ENCODE measurements at places on chromosomes 1 and 21. TPM values are rescaled to one million over a fixed set of nuclear protein-coding genes. Genes with fewer than 3 reads are reported as not detected.

GRCh38 chr1:175892686-175893085, 149.3 kb upstream of the TNR start:
- no peak overlapping the region for H3K4me3 ChIP-seq
- no peaks in the 10 kb centered on the region for H3K27me3 ChIP-seq
- no peak overlapping the region for H3K27ac ChIP-seq
- no peak for DNase-seq
- no peaks in the 10 kb centered on the region for H3K36me3 ChIP-seq

DNA sequence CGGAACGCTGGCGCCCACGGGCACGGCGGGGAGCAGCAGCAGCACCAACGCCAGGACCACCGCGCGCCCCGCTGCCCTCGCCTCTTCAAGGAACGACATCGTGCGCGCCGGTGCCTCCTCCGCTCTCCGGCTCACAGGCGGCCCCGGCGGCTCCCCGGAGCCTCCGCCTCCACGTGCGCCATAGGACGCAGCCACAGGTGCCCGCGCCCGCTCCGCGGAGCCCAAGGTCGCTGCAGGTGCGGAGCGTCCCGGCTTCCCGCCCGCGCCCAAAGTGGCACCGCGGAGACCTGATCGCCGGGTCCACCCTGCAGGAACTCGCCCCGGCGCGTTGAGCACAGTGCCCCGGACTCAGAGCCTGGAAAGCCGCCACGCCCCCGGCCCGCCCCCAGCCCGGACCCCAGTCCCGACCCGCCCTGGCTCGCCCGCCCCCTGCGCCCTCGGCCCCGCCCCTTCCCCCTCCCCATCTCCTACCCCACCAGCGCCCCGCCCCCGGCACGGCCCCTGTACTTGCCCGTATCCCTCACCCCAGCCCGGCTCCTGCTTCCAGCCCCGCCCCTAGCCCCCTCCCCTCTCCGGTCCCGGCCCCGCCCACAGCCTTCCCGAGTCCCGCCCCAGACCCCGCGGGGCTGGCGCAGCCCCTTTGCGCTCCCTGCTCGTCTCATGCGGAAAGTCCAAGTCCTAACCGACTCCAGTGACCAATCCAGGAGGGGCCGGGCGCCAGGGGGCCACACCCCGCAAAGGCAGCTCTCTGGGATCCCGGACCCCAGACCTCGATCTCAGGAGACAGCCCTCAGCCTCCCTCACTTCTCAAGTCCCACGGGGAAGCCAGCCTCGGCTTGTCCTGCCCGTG, at the start of gene MEGF6:
MEGF6 (minus strand) TSS at position 339 of the 850 bp plus-strand sequence; CDS start at position 99, 240 bp downstream.
- peak; percentile 59 for DNase-seq
- H3K27ac ChIP-seq, result no peak within 1 kb of the TSS
- peak within 1 kb of the TSS; percentile 32 for H3K4me3 ChIP-seq
- H3K27me3 ChIP-seq, result peaks cover 6% of the 10 kb centered on the region
- H3K4me1 ChIP-seq, result peaks cover 23% of the 10 kb centered on the region

GRCh38 chr1:194466706-194467105, 1280.3 kb upstream of the B3GALT2 start:
- H3K4me1 ChIP-seq, result no peaks in the 10 kb centered on the region
- no peak overlapping the region for H3K4me3 ChIP-seq
- no peaks in the 10 kb centered on the region for H3K36me3 ChIP-seq
- DNase-seq, result no peak

DNA sequence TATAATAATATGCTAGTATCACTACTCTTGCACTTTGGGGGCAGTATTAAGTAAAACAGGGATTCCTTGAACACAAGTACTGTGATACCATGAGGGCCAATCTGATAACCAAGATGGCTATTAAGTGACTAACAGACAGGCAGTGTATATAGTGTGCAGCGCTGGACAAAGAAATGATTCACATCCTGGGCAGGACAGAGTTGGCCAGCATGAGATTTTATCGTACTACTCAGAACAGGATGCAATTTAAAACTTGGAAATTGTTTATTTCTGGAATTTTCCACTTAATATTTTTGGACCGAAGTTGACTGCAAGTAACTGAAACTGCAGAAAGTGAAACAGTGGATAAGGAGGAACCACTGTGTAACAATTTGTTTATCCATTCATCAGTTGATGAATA, 74.6 kb downstream of the DNTTIP2 start:
- no peaks in the 10 kb centered on the region for H3K27me3 ChIP-seq
- DNase-seq, result no peak
- H3K27ac ChIP-seq, result no peak overlapping the region
- no peaks in the 10 kb centered on the region for H3K36me3 ChIP-seq

- H3K4me3 ChIP-seq, result peak overlapping the region; percentile 74
- peak overlapping the region; percentile 46 for H3K27ac ChIP-seq
- no peaks in the 10 kb centered on the region for H3K36me3 ChIP-seq
- DNase-seq, result no peak
Measured at GRCh38 chr1:186681121-186681520, 898 bp upstream of the PTGS2 start.

DNA sequence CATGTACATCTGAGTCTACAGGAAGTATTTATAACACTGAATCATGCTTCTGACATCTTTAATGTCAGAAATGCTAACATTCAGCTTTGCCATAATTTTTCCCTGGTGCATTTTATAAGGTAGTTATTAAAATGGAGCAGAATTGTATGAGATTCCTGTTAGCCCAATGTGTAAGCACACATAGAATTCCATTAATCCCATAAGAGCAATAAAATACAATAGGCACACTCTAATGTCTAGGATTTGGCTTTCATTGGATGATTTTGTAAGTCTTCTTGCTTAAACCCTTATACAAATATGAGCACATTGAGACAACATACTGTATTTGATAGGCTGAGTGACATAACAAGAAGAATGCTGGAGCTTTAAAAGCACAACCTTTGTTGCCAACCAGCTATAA, 256.4 kb downstream of the HMCN1 start:
- no peaks in the 10 kb centered on the region for H3K36me3 ChIP-seq
- H3K27ac ChIP-seq, result no peak overlapping the region
- no peaks in the 10 kb centered on the region for H3K27me3 ChIP-seq
- no peaks in the 10 kb centered on the region for H3K4me1 ChIP-seq
- H3K4me3 ChIP-seq, result no peak overlapping the region

DNA sequence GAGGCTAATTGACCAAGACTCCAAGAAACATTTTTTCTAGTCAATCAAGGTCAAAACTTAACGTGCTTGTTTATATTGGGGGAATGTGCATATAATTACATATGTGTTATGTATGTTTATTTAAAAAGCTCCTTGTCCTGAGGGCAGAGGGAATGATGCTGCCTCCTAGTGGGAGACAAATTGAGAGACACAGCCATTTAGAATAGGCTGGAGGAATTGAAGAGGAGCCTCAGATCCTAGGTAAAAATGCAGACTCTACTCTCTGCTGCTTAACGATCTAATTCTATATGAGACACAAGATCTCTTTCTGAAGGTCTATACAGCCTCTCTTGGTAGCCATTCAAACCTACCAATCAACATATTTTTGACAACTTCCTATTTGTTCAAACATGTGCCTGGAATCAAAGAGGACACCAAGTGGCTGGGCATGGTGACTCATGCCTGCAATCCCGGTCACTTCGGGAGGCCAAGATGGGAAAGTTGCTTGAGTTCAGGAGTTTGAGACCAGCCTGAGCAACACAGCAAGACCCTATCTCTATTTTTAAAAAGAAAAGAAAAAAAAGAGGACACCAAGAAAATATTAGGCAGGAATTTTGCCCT, 136.6 kb upstream of the ZNF648 start:
- peaks cover 30% of the 10 kb centered on the region for H3K4me1 ChIP-seq
- H3K27me3 ChIP-seq, result no peaks in the 10 kb centered on the region
- no peaks in the 10 kb centered on the region for H3K36me3 ChIP-seq
- H3K4me3 ChIP-seq, result no peak overlapping the region
- H3K27ac ChIP-seq, result no peak overlapping the region

- no peak overlapping the region for H3K27ac ChIP-seq
- H3K4me1 ChIP-seq, result no peaks in the 10 kb centered on the region
- no peaks in the 10 kb centered on the region for H3K36me3 ChIP-seq
- no peak overlapping the region for H3K4me3 ChIP-seq
- no peaks in the 10 kb centered on the region for H3K27me3 ChIP-seq
Measured at GRCh38 chr1:97034651-97035050, 313.1 kb downstream of the PTBP2 start.

DNA sequence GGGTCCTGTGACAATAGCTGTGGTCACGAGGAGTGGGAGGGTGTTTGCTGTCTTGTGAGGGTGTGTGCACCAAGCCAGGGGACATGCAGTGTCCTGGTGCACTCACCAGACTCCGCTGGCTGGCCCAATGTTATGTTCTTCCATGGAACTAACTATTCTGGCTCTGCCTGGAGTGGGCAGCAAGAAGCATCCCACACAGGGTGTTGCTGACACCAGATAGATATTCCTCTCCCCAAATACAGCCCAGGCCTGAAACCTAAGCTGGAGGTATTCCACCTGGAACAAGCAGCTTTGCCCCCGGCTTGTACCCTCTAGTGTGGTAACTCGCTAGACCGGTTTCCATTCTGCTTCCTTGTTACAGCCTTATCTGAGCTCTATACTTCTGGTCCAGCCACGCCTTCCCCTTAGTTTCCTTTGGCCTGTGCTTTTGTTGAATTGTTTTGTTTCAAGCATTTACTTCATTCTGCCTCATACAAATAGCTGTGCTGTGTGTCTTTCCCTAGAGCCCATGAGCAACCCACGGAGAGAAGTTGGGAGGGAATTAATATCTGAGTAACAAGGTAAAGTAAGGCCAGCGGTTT, 14.7 kb upstream of the LY9 start:
- no peak overlapping the region for H3K4me3 ChIP-seq
- peaks cover 24% of the 10 kb centered on the region for H3K4me1 ChIP-seq
- peak overlapping the region; percentile 69 for H3K27ac ChIP-seq
- peak; percentile 91 for DNase-seq
- H3K36me3 ChIP-seq, result no peaks in the 10 kb centered on the region

- H3K36me3 ChIP-seq, result peaks cover 25% of the 10 kb centered on the region
- H3K4me3 ChIP-seq, result peak overlapping the region; percentile 30
- H3K27me3 ChIP-seq, result no peaks in the 10 kb centered on the region
- no peaks in the 10 kb centered on the region for H3K4me1 ChIP-seq
- DNase-seq, result no peak
- peak overlapping the region; percentile 47 for H3K27ac ChIP-seq
Measured at GRCh38 chr1:174990382-174990999, 9.3 kb upstream of the CACYBP start.

- H3K36me3 ChIP-seq, result peaks cover 70% of the 10 kb centered on the region
- H3K4me1 ChIP-seq, result peaks cover 7% of the 10 kb centered on the region
- no peak overlapping the region for H3K27ac ChIP-seq
- no peaks in the 10 kb centered on the region for H3K27me3 ChIP-seq
- H3K4me3 ChIP-seq, result no peak overlapping the region
- no peak for DNase-seq
Measured at GRCh38 chr21:45998871-45999580, 17.5 kb downstream of the COL6A1 start.

GRCh38 chr1:244952280-244952933, 88.1 kb upstream of the HNRNPU start:
- H3K27me3 ChIP-seq, result no peaks in the 10 kb centered on the region
- no peak for DNase-seq
- H3K4me1 ChIP-seq, result peaks cover 24% of the 10 kb centered on the region
- H3K36me3 ChIP-seq, result no peaks in the 10 kb centered on the region

DNA sequence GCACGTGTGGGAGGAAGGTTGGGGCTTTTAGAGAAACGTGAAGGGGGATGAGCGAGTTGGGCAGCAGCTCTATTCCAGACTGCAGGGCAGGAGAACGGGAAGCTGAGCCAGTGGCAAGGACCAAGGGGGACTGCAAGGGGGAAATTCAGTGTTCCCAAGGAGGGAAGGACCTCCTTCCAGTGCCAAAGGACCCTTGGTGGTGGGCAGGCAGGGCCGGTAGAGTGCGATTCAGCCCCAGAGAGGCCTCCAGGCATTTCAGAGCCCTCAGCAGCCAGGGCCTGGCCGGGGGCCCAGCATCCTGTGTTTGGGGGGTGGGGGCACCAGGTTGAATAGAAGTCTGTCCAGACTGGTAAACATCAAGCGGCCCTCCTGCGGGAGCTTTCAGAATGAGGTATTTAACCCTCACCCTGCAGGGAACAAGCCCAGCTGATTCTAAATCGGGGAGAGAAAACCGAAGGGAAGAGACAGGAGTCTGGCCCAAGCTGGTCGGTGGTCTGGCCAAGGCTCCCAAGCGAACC, 2.3 kb downstream of the COL9A2 start:
- H3K36me3 ChIP-seq, result no peaks in the 10 kb centered on the region
- H3K4me1 ChIP-seq, result peaks cover 46% of the 10 kb centered on the region
- DNase-seq, result no peak
- peaks cover 50% of the 10 kb centered on the region for H3K27me3 ChIP-seq

DNA sequence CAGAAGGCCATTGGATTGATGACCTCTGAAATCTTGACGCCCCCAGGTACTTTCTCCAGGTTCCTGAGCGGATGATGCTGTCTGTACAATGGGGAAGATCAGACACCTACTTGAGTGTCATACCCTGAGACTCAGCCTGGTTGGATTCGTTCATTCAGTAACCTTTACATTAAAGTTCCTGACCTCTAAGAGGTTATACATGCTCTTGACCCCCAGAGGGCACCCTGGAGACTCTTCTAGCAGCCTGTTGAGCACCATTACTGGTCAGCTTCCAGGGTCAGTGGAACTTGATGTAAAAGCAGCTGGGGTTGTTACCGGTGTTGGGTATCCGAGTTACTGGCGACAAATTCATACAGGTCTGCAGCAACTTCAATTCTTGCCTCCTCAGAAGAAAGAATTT, 114.3 kb upstream of the ZNF678 start:
- DNase-seq, result no peak
- no peak overlapping the region for H3K27ac ChIP-seq
- H3K27me3 ChIP-seq, result peaks cover 6% of the 10 kb centered on the region
- H3K4me1 ChIP-seq, result no peaks in the 10 kb centered on the region
- H3K36me3 ChIP-seq, result no peaks in the 10 kb centered on the region

- no peak overlapping the region for H3K4me3 ChIP-seq
- H3K36me3 ChIP-seq, result peaks cover 39% of the 10 kb centered on the region
- DNase-seq, result no peak
- H3K4me1 ChIP-seq, result peaks cover 16% of the 10 kb centered on the region
- no peak overlapping the region for H3K27ac ChIP-seq
Measured at GRCh38 chr21:39390212-39390765, 41.4 kb upstream of the HMGN1 start.

DNA sequence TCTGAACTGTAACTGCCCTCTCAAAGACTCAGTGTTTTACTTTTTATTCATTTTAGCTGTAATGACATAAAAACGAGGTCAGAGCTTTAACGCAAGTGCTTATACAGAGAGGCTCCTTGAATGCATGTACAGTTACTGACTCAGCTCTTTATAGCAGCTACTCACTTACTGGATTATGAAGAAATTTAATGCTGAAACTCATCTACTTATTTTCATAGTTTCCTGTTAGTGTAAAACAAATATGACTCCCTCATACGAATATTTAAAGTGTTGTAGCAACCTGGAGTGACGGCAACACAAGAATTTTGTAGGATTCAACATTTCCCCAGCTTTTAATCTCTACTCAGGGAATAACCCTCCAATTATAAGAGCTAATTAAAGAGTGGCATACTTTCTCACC, 32.7 kb downstream of the ADSS2 start:
- H3K27me3 ChIP-seq, result no peaks in the 10 kb centered on the region
- no peaks in the 10 kb centered on the region for H3K4me1 ChIP-seq
- H3K36me3 ChIP-seq, result peaks cover 66% of the 10 kb centered on the region
- no peak overlapping the region for H3K27ac ChIP-seq
- DNase-seq, result no peak

Gene S100A2
- polyA plus RNA-seq, result 0.67 TPM

Gene CFH
- 16.4 TPM for polyA plus RNA-seq

Gene DYRK3
- 4.3 TPM for polyA plus RNA-seq

Gene CHD5
- polyA plus RNA-seq, result 2.6 TPM

Gene SLC30A10
- polyA plus RNA-seq, result 24.3 TPM

Gene PLA2G2C
- polyA plus RNA-seq, result 0.06 TPM

Gene ARHGEF16
- polyA plus RNA-seq, result 39.7 TPM

Data from large intestine (tissue), 12 donors.